ENCODE measurements at places on chromosomes 6 and 20.

GRCh38 chr20:23242556-23243180 lies 107.9 kb upstream of the NXT1 start:
- no peak for DNase-seq

DNA sequence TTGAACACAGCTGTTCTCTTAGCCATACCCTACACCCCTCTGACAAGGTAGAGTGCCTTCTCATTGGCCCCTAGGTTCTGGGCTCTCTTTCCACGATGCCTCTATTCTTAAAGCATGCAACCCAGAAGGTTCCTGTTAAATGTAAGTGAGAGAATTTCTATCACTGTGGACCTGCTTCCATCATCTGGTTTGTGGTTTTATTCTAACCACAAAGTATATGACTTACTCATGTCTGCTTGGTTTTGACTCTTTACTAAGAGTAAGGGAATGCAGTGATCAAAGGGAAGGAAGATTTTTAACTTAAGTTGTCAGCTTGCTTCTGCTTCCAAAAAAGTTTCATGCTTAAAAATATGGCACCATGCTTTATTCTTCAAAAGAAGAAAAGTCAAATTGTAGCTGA lies 80.2 kb downstream of the ANKEF1 start:
- DNase-seq, result no peak

- no peak for DNase-seq
Observed at GRCh38 chr6:33764036-33764435, 17.3 kb upstream of the IP6K3 start.

DNA sequence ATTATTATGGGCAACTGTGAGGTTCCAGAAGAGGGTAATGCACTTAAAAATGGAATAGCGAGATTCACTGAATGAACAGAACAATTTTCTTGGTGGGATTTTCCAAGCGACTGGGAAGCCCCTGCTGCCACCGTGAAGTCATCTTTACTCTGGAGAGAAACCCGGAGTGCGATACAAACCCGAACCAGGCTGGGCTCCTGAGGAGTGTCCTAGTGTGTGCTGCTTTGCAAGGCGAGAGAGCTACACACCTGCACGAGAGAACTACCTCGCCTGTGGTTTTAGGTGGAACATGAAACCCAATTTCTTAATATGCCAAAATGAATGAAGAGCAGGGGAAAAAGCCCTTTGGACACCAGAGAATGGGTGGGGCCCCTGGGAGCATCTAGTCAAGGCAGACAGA lies 33.5 kb upstream of the DACT2 start:
- DNase-seq, result no peak

DNA sequence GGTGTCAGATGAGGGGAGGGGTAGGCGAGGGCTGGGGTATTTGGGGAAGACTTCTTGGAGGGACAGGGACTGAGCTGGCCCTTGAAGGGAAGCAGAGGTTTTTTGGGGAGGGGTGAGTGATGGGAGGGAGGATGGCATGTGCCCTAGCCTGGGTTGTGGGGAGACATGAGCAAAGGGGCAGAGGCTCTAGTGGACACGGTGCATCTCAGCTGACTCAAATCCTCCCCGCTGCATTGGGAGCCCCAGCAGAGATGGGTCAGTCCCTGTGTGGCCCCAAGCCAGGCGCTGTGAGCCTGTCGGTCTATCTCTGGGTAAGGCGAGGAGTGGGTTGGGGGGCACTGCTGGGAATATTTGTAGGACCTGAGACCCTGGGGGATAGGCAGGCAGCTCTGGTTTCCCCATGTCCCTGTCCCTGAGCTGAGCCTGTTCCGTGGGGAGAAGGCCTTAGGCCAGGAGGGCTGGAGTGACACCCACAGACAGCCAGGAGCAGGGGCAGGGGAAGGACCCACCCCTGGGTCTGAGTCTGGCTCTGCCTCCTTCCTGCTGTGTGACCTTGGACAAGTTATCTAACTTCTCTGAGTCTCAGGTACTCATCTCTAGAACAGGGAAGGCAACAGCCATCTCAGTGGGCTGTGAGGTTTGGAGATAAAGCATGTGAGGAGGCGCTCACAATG lies 36.0 kb downstream of the SPDEF start:
- no peak for DNase-seq

All from CD4-positive, alpha-beta T cell treated with Interleukin-10 for 1 hour (primary cell).